NCI-H2029 (cell line): ENCODE measurements at places on chromosomes 16 and 17.

DNA sequence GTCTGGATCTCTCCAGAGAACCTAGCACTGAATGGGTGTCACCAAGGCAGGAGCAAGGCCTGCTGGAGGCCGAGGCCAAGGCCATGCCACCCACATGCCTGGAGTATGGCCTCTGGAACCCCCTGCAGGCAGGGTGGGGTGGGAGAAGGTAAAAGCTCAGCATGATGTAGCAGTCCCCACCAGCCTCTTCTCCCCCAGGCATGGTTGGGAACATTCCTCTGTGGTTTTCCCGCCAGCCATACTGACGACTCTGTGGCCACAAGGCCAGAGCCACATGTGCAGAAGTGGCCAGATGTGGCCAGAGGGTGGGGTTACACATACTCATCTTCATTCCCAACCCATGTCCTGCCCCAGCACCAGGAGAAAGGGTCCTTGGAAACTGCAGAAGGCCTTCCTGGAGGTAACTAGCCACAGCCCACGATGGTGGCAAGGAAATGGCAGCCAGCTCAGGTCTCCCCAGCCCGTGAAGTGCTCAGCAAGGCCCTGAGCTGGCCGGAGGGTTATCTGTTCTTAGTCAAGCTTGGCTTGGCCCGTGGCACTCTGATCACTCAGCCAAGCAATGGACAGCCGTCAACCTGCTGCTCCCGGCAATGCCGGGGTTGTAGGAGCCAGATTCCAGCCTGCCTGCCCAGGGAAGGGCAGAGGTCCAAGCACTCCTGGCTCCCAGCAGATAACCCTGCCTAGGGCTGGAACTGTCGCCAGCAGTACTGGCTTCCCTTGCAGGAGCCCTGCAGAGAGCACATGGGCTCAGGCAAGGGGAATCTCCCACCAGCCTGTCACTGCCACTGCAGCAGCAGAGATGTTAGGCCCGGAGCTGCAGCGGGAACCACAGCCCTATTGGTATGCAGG is 26.1 kb downstream of the HDAC5 start:
- DNase-seq: no peak

DNA sequence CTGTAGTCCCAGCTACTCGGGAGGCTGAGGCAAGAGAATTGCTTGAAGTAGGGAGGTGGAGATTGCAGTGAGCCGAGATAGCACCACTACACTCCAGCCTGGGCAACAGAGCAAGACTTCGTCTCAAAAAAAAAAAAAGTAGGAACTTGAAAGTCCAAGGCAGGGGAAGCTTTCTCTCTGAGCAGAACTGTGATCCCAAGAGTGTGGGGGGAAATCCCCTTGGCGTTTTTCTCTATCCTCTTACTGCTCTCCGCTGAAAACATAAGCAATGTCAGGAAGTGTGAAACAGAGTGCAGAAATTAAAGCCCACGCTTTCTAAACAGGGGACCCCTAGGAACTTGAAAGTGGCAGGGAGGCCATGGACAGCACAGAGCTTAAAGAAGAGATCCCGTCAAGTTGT is 9.8 kb upstream of the CMTM3 start:
- no peak for DNase-seq

GRCh38 chr16:48383877-48384519 is 1.2 kb downstream of the SIAH1 start:
- no peak for DNase-seq

DNA sequence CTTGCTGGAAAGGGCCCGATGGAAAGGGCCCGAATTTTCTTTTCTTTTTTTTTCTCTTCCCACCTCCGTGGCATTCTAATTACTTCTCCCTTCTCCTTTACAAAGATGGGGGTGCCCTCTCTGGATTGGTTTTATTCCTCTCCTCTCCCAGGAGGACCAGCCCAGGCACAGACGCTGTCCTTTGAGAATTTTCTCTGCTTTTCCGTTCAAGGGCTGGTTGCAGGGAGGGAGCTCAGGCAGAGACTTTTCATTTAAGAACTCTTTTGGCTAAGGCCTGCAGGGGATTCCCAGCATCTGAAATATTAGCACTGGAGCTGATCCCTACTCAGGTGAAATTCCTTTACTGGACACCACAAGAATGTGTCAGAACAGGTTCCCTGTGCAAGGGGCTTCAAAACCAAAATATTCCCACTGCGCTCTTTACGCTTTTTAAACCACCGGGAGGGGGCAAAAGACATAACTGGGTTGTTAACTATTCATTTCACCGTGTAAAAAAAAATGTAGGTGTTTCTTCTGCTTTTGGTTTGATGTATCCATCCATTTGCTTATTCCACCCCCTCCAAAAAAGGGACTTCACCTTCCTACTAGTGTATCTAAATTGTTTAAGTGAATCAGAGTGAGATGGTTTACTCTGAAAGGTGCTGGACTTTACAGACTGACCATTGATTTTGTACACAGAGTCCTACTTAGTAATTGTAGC is 1.4 kb downstream of the NFAT5 start:
- no peak for DNase-seq

DNA sequence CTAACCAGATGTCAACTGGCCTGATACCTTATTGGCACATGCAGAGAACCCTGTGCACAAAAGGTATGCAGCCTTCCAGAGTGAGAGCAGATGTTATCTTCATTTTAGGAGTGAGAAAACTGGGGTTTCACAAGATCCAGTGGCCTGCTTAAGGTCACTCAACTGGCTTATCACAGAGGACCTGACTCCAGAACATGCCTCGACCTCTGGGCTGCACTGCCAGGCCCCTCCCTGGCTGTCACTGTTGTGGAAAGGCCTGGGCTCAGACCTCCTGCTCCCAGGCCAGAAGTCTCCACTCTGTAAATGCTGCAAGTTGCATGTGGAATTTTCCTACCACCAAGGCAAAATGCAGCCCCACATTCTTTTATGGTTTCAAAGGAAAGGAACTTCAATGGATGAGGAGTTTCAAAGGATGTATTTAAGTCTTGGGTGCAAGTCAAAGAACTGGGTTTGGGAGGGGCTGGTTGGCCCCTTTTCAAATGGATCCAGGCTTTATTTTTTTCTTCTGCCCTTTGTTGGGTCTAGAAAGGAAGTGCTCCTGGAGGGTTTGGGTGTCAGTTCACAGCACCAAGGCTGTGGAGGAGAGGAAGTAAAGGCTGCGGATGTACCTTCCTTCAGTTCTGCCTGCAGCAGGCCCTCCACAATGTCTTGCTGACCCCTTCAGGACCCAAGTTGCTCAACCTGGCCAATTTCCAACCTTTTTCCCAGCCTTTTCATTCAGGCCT is 30.4 kb upstream of the SMPD3 start:
- DNase-seq: no peak

GRCh38 chr16:10339777-10340732 is 45.8 kb upstream of the ATF7IP2 start:
- DNase-seq: no peak

DNA sequence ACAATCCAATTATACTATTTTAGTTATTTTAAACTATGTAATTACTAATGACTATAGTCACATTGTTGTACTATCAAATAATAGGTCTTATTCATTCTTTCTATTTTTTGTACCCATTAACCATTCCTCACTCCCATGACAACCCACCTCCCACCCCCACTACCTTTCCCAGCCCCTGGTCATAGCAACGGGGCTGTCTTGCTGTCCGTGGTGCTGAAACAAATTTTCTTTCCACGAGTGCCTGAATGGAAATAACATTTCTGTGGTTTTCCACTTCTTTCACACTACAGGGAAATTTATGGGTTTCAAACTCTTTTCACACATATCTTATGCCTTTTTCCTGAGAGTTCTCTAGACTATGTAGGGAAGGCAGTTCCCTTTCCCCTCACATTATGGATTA is 326.6 kb downstream of the PHKB start:
- no peak for DNase-seq

GRCh38 chr16:89054261-89054661 is 39.4 kb upstream of the ACSF3 start:
- no peak for DNase-seq

GRCh38 chr17:82835766-82836512 is 3.9 kb downstream of the ZNF750 start:
- no peak for DNase-seq

GRCh38 chr17:48816774-48817590 is at the start of gene TTLL6:
TTLL6 (minus strand) TSS chr17:48817229; CDS start chr17:48817072, 157 bp downstream.
- DNase-seq: peak; percentile 87

GRCh38 chr17:68860941-68861340 is 94.3 kb downstream of the ABCA8 start:
- DNase-seq: no peak

DNA sequence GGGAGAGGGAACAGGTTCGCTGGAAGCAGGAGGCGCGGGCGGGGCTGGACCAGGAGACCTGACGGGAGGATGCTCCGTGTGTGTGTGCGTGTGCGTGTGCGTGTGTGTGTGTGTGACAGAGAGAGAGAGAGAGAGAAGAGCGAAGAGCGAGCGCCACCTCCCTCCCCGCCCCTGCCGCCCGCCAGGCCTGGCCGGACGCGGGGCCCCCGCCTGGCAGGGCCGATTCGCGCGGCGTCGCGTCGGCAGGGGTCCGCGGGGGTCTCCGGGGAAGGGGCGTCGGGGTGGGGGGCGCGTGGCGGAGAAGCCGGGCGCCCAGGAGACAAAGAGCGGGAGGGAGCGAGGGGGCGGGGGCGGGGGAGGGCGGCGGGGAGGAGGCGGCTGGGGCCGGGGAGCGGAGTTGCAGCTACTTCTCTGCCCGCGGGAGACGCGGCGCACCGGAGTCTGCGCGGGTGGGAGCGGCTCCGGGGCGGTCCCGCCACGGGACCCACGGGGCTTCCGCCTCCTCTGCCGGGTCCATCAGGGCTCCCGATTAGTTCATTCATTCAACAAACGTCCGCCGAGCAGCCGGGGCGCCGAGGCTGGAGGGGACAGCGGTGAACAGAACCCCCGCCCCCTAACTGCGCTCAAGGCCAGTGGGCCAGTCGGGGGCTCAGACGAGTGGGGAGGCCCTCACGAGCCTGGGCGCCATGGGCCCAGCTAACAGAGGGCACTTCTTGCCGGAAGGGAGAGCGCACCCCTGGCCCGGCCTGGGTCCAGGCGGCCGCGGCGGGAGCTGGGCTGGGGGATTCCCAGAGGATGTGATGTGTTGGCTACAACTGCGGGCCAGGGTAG is at the start of gene SAMD14:
Gene SAMD14 (minus strand): TSS at position 433 of the 831 bp plus-strand sequence. CDS start 5,201 bp downstream, outside the sequence.
- DNase-seq: no peak

GRCh38 chr16:87486282-87486681 is 6.5 kb downstream of the ZCCHC14 start:
- no peak for DNase-seq

DNA sequence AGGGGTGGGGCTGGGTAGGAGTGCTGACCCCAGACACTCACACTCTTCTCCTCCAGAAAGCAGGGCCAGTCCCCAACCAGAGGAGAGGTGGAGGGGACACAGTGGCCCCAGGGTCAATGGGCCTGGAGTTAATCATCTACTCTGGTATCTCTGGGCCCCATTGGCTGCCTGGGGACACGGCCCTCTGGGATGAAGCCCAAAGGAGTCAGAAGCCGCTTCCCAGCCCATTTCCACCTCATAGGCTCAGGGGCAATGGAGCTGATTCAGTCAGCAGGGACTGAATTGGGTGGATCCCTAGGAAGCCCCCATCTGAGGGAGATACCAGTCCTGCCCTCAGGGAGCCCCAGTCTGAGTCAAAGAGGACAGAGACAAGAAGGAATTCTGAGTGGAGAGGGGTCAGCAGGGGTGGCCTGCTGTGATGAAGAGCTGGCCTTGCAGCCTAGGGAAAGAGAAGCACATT is 2.9 kb upstream of the NAGS start:
- no peak for DNase-seq

DNA sequence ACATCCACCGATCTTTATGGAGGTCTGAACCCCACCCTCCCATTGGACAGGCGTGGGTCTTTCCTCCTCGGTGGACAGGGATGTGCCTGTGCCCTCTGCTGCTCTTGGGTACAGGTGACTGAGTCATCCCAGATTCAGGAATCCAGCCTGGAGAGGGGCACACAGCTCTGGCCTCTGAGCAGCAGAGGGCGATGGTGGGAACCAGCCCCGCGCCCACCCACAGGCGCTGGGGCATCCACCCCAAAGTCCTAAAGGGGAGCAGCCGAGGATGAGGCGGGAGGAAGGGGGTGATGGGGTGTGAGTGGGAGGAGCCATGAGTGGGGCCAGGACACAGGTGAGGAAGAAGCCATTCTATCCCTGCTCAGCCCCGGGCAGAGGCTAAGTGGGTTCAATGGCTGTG is 35.0 kb downstream of the ENGASE start:
- DNase-seq: no peak

DNA sequence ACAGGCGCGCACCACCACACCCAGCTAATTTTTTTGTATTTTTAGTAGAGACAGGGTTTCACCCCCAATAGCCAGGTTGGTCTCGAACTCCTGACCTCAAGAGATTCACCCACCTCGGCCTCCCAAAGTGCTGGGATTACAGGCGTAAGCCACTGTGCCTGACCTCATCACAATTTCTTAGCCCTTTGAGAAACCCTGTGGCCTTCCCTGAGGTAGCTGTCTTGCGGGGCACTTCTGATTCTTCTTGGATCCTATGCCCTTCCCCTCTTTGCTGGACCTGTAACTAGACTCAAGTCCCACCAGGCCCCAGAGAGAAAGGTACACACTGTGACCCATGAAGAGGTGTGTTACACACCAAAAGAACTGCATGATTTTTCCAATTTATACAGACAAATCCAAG is 13.5 kb upstream of the CETP start:
- no peak for DNase-seq

GRCh38 chr16:84461029-84461412 is 43.4 kb downstream of the MEAK7 start:
- peak; percentile 26 for DNase-seq

DNA sequence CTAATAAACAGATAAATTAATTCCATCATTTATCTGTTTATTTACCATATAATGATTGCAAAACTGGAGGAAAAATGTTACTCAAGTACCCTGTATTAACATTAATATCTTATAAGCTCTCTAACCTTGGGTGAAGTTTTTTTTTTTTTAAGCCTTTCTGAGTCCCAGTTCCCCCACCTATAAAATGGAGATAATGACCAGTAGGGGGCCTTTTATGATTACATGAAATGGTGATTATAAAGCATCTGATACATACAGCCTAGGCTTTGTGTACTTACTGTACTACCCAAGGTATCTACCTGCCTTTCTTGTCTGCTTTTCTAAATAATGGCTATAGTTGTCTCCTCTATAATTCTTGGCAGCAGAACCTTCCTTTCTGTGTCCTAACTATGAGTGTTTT is 22.6 kb downstream of the LRRC36 start:
- DNase-seq: no peak

- DNase-seq: no peak
These were observed 477 bp downstream of the MTHFSD start for GRCh38 chr16:86554599-86554916.

DNA sequence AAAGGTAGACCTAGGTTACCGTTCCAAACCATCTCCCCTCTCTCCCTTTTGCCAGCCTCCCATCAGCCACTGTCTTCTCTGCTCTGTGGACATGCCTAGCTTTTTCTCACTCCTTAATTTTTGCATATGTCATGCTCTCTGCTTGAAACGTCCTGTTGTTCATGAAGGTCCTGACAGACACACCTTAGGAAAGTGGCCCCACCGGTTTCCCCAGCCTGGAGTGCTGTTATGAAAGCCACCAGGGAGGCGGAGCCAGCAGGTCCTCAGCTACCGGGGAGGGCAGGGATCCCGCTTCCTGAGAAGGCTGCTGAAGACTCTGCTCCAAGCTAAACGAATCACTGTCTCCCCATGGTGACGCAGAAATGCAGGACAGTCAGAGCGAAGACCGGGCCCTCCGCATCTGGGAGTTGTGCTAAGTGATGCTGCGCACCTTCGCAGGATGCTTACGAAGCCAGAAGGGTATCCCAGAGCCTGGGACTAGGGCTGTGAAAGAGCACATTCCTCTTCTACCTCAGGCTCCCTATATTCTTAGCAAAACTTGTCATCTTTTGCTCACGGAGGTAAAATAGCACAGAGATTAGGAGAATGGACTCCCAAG is 2.3 kb upstream of the SLC16A11 start:
- DNase-seq: peak; percentile 48

- peak; percentile 68 for DNase-seq
These were observed 8.0 kb downstream of the TNFAIP1 start for GRCh38 chr17:28343491-28343932.

GRCh38 chr17:69445132-69445531 is 30.6 kb downstream of the MAP2K6 start:
- no peak for DNase-seq
